ENCODE measurements at places on chromosomes 6 and 20.

DNA sequence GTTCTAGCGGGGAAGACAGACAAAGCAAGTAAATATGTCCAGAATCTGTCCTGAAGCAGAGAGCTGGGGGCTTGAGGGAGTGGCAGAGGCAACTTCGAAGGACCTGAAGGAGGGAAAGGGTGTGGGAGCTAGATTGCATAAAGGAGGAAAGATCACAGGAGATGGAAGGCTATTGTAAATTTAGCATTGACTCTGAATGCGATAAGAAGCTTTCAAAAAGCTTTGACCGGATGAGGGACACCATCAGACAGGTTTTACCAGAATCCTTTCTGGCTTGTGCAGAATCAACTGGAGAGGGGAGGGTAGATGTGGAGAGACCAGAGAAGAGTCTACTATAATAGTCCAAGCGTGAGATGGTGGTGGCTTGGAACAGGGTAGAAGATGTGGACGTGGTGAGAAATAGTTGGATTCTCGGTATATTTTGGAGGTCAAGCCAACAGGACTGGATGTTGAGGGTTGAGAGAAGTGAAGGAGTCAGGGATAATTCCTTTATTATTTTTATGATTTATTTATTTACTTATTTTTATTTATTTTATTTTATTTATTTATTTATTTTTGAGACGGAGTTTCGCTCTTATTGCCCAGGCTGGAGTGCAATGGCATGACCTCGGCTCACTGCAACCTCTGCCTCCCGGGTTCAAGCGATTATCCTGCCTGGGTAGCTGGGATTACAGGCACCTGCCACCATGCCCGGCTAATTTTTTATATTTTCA, 19.9 kb upstream of the RIPOR3 start:
- no peak for DNase-seq

- DNase-seq = no peak
Measured at GRCh38 chr6:48036316-48036715, 74.7 kb downstream of the PTCHD4 start.

GRCh38 chr6:134632024-134632423, 314.1 kb upstream of the SGK1 start:
- DNase-seq = no peak

GRCh38 chr6:136773473-136773796, 18.8 kb downstream of the MAP3K5 start:
- no peak for DNase-seq

GRCh38 chr6:15547400-15547799, 115.4 kb downstream of the DTNBP1 start:
- no peak for DNase-seq

DNA sequence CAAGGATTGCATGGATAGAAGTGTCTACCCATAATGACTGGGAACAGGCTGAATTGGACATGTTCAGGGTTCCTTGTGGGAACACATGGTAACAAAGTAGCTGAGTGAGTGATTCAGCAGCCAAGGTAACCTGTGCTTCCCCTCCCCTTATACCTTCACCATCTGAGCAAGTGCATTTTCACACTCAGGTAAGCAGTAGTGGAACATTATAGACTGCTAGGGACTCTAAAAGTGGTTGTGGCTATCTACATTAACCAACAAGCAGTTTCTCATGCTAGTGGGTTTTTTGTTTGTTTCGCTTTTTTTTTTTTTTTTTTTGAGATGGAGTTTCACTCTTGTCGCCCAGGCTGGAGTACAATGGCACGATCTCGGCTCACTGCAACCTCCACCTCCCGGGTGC, 41.4 kb downstream of the KIZ start:
- no peak for DNase-seq

DNA sequence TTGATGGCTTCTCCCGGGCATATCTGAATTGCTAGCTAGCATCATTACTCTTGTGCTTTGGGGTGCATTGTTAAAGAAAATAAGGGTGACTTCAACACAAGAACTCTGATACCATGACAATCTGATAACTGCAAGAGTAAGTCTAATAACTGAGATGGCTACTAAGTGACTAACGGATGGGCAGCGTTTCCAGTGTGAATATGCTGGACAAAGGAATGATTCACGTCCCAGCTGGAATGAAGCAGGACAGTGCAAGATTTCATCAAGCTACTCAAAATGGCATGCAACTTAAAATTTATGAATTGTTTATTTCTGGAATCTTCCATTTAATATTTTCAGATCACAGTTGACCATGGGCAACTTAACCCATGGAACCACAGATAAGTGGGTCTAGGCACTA, 31.7 kb downstream of the MOXD1 start:
- DNase-seq = peak; percentile 12

GRCh38 chr6:160178271-160178670, 56.7 kb downstream of the SLC22A1 start:
- no peak for DNase-seq

- DNase-seq = no peak
Measured at GRCh38 chr6:42051268-42051653, 937 bp downstream of the TAF8 start.

DNA sequence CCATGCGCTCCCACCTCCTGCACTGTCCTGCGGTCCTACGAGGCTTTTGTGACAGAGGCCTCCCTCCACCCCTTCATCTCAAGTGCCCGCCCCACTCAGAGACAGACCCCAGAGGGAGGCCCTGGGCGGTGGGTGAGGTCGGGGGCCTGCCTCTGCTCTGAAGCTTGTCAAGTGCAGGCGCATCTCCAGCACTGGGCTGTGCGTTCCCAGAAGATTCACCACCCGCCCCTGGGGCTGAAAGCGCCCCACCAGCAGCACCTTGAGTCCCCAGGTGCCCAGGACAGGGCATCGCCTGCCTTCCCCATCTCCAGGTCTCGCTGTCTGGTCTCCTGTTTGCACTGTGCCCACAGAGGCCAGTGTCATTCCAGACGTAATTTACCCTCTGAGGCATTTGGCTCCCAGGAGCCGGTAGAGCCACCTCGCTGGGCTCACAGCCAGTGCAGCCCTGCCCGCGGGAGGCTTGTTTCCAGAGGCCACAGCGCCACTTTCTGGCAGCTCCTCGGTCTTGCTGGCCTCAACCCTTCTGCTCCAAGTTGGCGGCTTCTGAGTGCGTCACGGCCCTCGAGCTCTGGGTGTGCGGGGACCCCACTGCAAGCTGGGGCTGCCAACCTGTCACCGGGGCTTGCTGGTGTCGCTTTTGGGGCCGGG, 191.1 kb downstream of the TAF4 start:
- no peak for DNase-seq

DNA sequence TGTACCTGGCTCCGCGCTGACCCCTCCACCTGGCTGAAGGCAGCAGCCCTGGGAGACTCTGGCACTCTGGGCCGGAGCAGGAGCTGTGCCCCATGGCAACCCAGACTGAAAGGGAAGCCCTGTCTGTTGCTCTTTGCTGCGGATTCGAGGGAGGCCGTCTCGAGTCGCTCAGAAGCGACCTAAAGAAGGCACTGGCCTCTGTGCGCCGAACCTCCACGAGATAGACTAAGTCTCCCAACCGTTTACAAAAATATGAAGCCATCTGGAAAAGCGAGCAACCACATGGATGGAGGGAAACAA, 10.5 kb upstream of the TBX18 start:
- no peak for DNase-seq

- no peak for DNase-seq
Measured at GRCh38 chr6:26389349-26389894, 6.5 kb downstream of the BTN2A2 start.

- no peak for DNase-seq
Measured at GRCh38 chr6:10644225-10644624, 50.2 kb downstream of the C6orf52 start.

All from putamen (tissue), 1 donor.